ENCODE measurements at places on chromosomes 1 and 21.

DNA sequence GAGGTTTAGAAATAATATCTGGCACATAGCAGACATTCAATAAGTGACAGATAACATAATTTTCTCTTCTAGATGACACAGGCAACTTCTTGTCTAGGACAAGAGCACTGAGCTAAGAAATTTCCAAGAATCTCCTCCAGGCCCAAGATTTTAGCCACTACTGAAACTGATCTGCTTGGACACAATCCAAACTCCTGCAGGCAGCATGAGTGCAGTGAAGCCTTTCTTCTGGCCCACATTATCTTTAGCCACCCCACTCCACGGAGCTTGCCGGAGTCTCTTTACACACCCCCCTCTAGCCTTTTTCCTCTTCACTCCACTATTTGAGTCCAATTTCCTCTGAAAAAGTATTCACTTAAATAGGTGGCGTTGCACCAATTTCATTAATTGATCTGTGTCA, 142.9 kb upstream of the DUSP10 start:
- DNase-seq: no peak

DNA sequence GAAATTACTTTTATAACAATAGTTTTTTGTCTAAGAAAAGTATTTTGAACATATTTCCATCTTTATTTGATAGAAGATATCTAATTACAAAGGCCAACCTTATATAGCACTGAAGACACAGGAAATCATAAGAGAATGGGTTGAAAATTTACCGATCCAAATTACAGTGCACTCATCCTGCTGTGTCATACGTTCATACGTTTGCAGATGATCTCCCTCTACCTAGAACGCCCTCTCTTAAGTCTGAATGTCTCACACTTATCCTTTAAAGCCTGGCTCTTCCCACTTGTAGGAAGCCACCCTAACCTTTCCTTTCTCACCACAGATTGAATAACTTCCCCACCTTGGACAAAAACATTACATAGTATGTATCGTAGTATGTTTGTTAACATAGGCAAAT, 9.3 kb downstream of the ASH1L start:
- DNase-seq: no peak

- peak; percentile 47 for DNase-seq
Observed at GRCh38 chr1:87226341-87226760, 102.3 kb upstream of the LMO4 start.

- no peak for DNase-seq
Observed at GRCh38 chr1:81554108-81554507, 246.6 kb upstream of the ADGRL2 start.

DNA sequence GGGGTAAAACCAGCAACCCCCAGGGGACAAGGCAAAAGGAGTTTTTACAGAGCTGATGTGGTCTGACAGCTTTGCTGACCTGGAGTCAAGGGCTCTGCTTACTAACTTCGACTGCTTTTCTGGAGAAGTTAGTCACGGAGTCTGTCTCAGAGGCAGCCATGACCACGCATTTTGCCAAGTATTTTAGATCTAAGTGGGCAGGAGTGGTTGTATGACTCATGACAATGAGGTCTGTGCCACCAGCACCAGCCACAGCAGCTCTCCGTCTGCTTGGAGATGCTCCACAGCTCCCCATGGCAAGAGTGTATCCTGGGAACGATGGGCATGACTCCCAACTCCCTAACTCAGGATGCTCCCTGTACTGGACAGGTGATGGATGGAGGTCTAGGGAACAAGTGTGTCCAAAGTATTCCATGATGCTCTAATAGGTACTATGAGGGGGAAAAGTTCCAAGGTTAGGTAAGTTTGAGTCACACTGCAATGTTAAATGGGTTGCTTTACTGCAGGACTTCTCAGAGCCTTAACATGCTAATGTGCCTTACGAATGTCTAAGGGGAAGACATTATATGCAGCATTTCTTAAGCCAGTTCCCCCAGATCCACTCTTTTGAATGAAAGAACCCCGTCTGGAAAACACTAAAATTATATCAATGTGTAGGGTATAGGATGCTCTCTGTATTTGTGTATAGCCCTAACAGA, 359.0 kb downstream of the HHAT start:
- no peak for DNase-seq

GRCh38 chr1:86466986-86467385, 1.7 kb upstream of the CLCA1 start:
- no peak for DNase-seq

DNA sequence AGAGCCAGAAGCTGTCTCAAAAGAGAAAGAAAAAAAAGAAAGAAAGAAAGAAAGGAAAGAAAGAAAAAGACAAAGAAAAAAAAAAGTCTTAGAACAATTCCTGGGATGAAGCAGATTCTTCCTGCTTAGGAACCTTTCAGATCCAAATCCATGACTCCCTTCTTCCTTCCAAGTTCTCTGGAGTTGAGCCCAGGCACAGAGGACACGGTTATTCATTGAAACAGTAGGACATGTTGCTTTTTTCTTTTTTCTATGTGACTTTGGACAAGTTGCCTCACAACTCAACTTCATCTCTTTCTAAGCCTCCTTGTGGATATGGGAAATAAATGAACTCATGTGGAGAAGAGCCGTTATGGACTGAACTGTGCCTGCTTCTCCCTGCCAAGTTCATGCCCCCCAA, 14.7 kb upstream of the TNFRSF8 start:
- no peak for DNase-seq

- no peak for DNase-seq
Observed at GRCh38 chr1:65435987-65436386, 15.5 kb downstream of the LEPR start.

- DNase-seq: no peak
Observed at GRCh38 chr1:228204958-228205357, 2.9 kb upstream of the OBSCN start.

GRCh38 chr1:202248861-202249260, 55.3 kb downstream of the LGR6 start:
- DNase-seq: no peak

- no peak for DNase-seq
Observed at GRCh38 chr1:19946971-19947370, 23.6 kb upstream of the PLA2G2E start.

DNA sequence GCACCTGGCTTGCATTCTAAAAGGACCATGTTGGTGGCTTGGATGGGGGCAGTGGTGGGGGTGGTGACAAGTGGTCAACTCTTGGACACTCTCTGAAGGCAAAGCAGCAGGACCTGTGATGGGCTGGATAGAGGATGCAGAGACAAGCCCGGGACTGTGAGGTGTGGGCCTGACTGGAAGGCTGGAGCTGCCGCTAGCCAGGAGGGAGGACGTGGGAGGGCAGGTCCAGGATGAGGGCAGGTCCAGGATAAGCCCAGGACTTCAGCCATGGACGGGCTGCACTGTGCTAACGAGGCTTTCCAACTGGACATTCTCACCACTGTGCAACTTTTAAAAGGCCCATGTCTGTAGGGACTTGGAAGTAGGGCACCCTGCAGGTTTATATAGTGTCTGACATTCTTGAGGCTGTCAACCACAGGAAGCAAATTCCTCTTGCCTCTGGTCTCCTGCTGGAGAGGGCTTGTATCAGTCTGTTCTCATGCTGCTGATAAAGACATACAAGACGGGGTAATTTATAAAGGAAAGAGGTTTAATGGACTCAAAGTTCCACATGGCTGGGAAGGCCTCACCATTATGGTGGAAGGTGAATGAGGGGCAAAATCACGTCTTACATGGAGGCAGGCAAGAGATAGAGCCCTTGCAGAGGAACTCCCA, 8.3 kb upstream of the C1orf167 start:
- no peak for DNase-seq

- no peak for DNase-seq
Observed at GRCh38 chr1:182610606-182611194, 6.5 kb upstream of the RGS16 start.

Measured in ecto neural progenitor cell (in vitro differentiated cells).